ENCODE measurements at places on chromosomes 12 and 14. TPM values are rescaled to one million over a fixed set of nuclear protein-coding genes. Genes with fewer than 3 reads are reported as not detected.

OR4N2 gene
- total RNA-seq, result not detected

GALNT9 gene
- total RNA-seq, result 6.4 TPM

B4GALNT3 gene
- total RNA-seq, result 0.75 TPM

FOXA1 gene
- total RNA-seq, result 5.3 TPM

TAS2R19 gene
- total RNA-seq, result not detected

NEUROD4 gene
- total RNA-seq, result not detected

ACTN1 gene
- total RNA-seq, result 207 TPM

LRRK2 gene
- total RNA-seq, result 1.6 TPM

CCDC184 gene
- 3.6 TPM for total RNA-seq

MSI1 gene
- total RNA-seq, result 0.50 TPM

DPF3 gene
- 0.22 TPM for total RNA-seq

HVCN1 gene
- 0.65 TPM for total RNA-seq

CLEC2A gene
- total RNA-seq, result not detected

SOAT2 gene
- 0.23 TPM for total RNA-seq

RNASE4 gene
- 4.3 TPM for total RNA-seq
